HEK293T (cell line): ENCODE measurements at places on chromosomes 7 and 10.

- no peak for DNase-seq
These were observed 496.2 kb upstream of the FOXK1 start for GRCh38 chr7:4185721-4186512.

DNA sequence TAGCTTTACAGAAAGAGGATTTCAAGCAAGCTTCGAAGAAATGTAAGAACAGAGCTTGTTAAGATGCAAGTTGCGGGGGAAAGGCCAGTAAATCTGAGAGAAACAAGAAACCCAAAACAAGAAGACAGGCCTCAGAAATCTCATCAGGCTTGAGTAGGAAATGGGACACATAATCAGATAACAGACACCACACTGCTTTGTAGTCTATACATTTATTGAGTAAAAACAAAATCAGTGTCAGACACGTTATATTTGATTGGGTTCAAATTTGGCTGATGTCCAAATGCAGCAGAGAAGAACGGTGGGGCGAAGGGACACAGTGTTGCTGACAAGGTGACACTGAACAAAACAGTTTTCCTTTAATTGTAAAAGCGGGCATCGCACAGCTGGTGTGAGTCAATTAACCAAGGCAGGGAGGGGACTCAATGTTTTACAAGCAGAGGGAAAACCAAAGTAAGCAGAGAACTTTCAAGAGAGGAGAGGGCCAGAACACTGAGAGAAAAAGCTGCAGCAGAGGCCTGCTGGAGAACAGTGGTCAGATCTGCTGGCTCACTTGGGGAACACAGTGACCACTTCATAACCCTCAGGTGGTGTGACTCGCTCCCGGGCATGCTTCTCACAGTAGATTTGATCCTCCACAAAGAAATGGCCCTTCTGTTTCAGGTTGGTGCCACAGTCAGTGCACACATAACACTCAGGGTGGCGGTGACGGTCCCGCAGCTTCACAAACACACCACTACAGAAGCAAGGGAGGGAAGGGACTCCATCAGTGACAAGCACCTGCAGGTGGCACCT lies 43.5 kb downstream of the ACSM6 start:
- DNase-seq = no peak

- no peak for DNase-seq
These were observed 211.0 kb downstream of the SEMA3A start for GRCh38 chr7:83983606-83984005.

DNA sequence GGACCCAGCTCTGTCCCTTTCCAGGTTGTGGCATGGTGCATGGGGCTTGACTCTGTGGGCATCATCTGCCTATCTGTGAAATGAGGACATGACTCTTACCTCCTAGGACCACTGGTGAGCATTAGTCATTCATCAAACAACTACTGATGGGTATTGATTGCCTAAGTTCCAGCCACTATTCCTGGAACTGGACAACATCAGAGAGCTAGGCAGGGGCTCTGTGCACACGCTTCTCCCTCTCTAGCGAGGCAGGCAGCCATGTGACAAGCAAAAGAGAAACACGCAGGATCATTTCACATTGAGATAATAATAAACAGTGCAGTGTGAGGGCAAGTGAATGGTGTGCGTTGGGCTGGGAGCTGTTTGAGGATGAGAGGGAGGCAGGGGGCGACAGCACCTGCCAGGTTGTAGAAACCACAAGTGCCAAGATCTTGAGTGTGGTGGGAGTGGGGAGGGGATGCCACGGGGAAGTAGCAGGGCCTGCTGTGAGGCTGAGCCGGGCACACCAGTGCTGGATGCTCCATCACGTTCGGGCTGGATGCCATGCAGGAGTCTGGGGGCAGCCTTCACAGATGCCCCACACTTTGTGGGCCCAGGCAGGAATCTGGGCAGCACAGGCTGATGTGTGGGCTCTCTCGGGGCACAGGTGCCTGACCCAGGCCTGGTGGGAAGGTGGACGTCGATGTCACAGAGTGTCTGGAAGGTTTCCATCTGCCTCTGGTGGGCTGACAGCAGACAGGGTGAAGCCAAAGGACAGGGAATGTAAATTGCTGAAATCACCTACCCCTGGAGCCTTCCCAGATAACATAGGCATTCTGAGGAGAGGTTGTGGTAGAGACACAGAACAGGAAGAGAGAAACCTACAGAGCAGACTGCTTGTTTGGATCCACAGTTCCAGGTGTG lies 405.5 kb downstream of the RPS24 start:
- DNase-seq = no peak
